ENCODE measurements at places on chromosomes 6 and 20.

GRCh38 chr6:43532201-43532600 is 15.3 kb downstream of the POLR1C start:
- DNase-seq, result no peak

GRCh38 chr6:125169522-125169921 is 15.9 kb downstream of the TPD52L1 start:
- DNase-seq, result no peak

DNA sequence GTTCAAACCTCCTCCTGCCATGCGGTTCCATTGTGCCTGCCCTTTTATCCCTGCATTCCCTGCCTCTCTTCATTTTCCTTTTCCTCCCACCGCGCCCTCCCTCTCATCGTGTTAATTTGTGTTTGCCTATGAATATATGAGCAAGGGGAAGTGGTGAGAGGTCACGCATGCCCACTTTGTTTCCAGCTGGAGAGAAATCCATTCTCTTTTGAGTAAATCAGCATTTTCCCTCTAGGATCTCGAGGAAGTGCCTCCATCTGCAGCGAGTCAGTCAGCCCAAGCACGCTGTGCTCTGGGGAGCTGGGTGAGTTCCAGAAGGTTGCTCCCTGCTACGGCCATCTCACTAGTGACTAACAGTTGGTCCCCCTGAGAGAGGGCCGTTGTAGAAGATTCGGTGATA is 42.9 kb downstream of the CDH26 start:
- DNase-seq, result no peak

DNA sequence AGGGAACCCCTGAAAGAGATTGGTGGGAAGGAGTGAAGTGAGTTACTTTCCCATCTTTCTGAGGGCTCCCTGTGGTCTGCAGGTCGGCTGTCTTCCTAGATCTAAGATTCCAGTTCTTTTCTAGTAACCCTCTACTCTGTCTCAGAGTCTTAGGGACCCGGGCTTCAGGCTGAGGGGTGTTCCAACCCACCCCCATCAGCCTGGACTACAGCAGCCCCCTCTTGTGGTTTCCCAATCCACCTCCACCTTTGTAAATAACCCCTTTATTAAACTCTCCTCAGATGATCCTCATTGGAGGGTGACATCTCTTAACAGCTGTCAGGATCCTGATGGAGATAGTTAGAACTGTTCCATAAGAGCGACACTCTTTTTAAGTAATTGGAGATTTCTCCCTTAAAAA is 300.4 kb downstream of the LRFN2 start:
- no peak for DNase-seq

DNA sequence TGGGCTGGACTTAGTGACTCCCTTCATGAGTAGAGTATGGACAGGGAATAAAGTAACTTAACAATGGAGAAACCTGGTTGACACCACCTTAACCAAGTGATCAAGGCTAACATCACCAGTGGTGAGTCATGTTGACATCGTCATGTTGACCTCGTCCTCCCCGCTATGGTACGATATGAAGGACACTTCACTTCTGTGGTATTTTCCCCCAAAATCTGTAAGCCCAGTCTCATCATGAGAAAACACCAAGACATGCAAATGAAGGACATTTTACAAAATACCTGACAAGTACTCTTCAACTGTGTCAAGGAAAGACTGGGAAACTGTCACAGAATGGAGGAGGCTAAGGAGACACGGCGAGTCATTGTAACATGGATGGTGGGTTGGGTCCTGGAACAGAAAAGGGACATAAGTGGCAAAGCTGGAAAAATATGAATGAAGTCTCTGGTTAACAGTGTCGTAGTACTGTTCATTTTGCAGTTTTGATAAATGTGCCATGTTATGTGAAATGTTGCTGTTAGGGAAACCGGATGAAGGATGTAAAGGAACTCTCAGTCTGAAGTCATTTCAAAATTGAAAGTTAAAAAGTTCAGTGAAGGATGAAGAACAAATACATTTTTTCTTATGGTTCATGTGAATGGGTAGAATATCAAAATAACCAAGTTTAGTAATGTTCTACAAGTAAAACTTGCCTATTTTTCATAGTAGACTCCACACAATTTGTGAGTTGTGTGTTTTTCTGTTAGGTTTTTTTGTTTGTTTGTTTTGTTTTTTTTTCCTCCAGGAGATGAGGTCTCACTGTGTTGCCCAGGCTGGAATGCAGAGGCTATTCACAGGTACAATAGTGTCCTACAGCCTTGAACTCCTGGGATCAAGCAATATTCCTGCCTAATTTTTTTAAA is 247.5 kb downstream of the TMEM242 start:
- DNase-seq, result peak; percentile 71

DNA sequence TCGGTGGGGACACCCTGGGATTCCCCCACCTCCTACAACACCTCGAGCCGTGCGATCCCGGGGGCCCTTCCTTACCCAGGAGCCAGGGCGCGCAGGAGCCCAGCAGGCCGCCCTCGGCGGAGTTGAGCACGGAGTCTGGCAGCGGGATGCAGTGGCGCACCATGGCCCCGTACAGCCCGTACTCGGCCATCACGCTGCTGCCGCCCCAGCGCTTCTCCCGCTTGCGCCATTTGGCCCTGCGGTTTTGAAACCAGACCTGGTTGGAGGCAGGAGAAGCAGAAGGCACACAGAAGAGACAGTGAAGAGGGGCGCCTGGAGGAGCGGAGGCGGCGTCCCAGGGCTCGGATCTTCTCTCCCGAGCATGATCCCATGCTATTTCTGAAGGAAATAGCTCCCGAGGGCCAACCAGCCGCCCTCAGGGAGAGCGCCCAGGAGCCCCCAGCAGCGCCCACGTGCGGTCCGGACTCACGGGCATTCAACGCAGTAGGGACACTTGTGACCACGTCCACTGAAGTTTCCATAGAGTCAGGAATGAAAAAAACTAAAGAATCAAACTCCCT is 4.3 kb downstream of the VSX1 start:
- DNase-seq, result no peak

Data from RKO (cell line).